ENCODE measurements at places on chromosomes 3 and 15. TPM values are rescaled to one million over a fixed set of nuclear protein-coding genes. Genes with fewer than 3 reads are reported as not detected.

UMPS gene
- total RNA-seq: 50.1 TPM

- no peaks in the 10 kb centered on the region for H3K27me3 ChIP-seq
- no peaks in the 10 kb centered on the region for H3K4me1 ChIP-seq
- no peak for DNase-seq
- H3K36me3 ChIP-seq: no peaks in the 10 kb centered on the region
Measured at GRCh38 chr3:20646425-20646824, 460.4 kb upstream of the SGO1 start.

GRCh38 chr15:91845720-91846119 is 7.8 kb upstream of the SLCO3A1 start:
- no peak for DNase-seq
- peaks cover 29% of the 10 kb centered on the region for H3K27me3 ChIP-seq
- H3K27ac ChIP-seq: no peak overlapping the region
- H3K4me1 ChIP-seq: peaks cover 10% of the 10 kb centered on the region

- no peak for DNase-seq
- H3K27me3 ChIP-seq: peaks cover 4% of the 10 kb centered on the region
- H3K4me1 ChIP-seq: no peaks in the 10 kb centered on the region
- H3K4me3 ChIP-seq: no peak overlapping the region
- H3K27ac ChIP-seq: no peak overlapping the region
Measured at GRCh38 chr3:38620236-38620635, 29.3 kb downstream of the SCN5A start.

Measured in activated CD8-positive, alpha-beta memory T cell treated with anti-CD3 and anti-CD28 coated beads, Interleukin-2, amount 10 ng/mL, durations not matched to agents 7 days and 5 days (primary cell).